ENCODE measurements at places on chromosomes 7 and 10. TPM values are rescaled to one million over a fixed set of nuclear protein-coding genes. Genes with fewer than 3 reads are reported as not detected.

Gene CRYGN
- total RNA-seq = not detected

Gene PIP
- total RNA-seq = not detected

Gene TEX36
- total RNA-seq = not detected

GRCh38 chr10:13299437-13300287, at the start of gene PHYH:
TSS of gene PHYH (minus strand) at chr10:13300064. CDS start at chr10:13300042, 22 bp downstream.
- H3K4me1 ChIP-seq = no peaks in the 10 kb centered on the region
- H3K36me3 ChIP-seq = no peaks in the 10 kb centered on the region
- peak within 1 kb of the TSS; percentile 99 for H3K27ac ChIP-seq
- no peaks in the 10 kb centered on the region for H3K27me3 ChIP-seq

- H3K27me3 ChIP-seq = no peaks in the 10 kb centered on the region
- H3K4me3 ChIP-seq = no peak overlapping the region
- H3K27ac ChIP-seq = no peak overlapping the region
- H3K4me1 ChIP-seq = no peaks in the 10 kb centered on the region
These were observed 157.7 kb downstream of the COBL start for GRCh38 chr7:51158742-51159445.

- no peaks in the 10 kb centered on the region for H3K36me3 ChIP-seq
- H3K27ac ChIP-seq = peak overlapping the region; percentile 85
- DNase-seq = no peak
- H3K4me3 ChIP-seq = no peak overlapping the region
These were observed 136.0 kb downstream of the RAPGEF5 start for GRCh38 chr7:22220941-22221340.

DNA sequence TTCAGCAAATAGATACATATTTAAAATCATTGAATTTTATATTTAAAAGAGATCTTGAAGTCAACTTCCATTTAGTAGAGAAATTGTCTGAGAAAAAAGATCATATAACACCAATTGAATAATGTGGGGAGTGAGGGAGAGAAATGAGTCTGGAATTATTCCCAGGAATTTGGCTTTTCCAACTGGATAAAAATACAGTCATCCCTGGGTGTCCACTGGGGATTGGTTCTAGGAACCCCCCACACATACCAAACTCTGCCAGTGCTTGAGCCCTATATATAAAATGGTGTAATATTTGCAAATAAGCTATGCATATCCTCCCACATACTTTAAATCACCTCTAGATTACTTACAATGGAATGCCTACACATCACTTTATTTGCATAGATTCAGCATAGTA, 162.8 kb upstream of the SEMA3C start:
- no peaks in the 10 kb centered on the region for H3K27me3 ChIP-seq
- DNase-seq = no peak
- no peaks in the 10 kb centered on the region for H3K36me3 ChIP-seq
- H3K4me3 ChIP-seq = no peak overlapping the region

DNA sequence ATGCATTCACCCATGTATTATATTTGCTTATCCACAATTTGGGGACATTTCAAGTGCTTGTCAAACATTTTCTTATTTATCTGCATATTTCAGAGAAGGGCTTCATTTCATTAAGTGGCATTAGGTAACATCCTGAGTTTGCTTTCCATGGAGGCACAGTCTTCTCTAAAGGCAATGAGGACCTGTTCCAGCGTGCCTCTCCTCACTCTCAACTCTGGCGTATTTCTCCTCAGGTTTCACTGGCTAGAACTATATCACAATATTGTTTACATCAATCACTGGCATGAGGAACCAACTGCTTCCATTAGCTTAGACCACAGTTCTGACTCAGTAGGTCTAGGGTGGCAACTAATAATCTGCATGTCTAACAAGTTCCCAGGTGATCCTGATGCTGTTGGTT, 177.2 kb downstream of the TAX1BP1 start:
- DNase-seq = no peak
- peaks cover 11% of the 10 kb centered on the region for H3K4me1 ChIP-seq
- H3K27me3 ChIP-seq = no peaks in the 10 kb centered on the region
- H3K4me3 ChIP-seq = no peak overlapping the region

- peaks cover 2% of the 10 kb centered on the region for H3K4me1 ChIP-seq
- no peaks in the 10 kb centered on the region for H3K36me3 ChIP-seq
- H3K27ac ChIP-seq = no peak overlapping the region
- no peaks in the 10 kb centered on the region for H3K27me3 ChIP-seq
These were observed 41.9 kb upstream of the PDCD4 start for GRCh38 chr10:110829721-110830410.

- H3K36me3 ChIP-seq = no peaks in the 10 kb centered on the region
- H3K4me1 ChIP-seq = no peaks in the 10 kb centered on the region
- H3K4me3 ChIP-seq = no peak overlapping the region
- peaks cover 7% of the 10 kb centered on the region for H3K27me3 ChIP-seq
- H3K27ac ChIP-seq = no peak overlapping the region
- DNase-seq = no peak
These were observed 41.8 kb downstream of the CNNM1 start for GRCh38 chr10:99370993-99371392.

DNA sequence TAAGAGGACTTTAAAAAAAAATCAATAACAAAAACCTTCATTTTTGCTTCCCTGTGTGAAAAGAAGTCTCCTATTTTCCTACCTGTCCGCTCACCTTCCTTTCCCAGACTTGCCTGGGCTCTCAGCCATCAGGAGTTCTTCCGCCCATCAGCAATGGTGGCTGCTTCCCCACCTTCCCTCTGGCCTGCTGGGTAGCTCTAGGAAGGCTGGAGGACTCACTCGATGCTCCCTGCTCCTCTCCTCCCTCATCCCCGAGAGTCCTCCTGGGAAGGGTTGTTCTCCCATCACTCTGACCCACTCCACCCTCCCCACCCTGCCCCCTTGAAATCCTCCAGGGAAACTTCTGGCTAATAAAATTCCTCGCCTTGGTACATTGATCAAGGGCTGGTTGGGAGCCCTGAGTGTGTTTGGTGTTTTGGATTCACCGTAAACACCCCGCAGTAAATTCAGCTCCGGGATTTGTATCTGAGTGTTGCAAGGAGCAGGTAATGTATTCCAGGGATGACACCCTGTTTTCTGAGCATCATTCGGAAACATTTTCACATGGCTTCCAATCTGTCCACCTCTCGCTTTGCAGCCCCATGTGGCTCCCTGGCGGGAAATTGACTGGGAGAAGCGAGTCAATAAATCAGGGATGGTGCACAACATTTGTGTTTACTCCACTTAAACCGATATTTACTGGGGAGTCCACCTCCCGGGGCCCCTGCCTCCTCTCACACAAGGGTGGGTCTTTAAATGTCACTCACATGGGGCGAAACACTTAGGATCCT, 126.4 kb upstream of the SDK1 start:
- H3K4me1 ChIP-seq = no peaks in the 10 kb centered on the region
- H3K27me3 ChIP-seq = no peaks in the 10 kb centered on the region
- no peaks in the 10 kb centered on the region for H3K36me3 ChIP-seq
- no peak for DNase-seq
- no peak overlapping the region for H3K4me3 ChIP-seq

DNA sequence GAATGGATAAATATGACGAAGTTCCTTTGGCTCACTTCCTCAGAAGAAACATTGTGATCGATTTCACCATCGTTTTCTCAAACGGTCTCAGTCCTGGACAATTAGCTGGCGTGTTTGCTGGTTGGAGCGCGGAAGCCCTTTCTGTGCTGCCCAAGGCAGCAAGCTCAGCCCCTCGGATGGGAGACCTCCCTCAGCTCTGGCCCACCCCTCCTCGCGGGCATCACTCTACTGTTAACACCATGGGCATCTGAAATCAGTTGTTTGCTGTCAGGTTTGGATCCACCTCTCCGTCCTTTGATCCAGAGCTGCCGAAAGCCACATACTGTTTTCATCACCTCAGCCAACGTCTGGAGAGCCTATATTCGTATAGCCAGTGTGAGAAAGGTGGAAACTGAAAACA, 68.2 kb downstream of the C10orf143 start:
- no peaks in the 10 kb centered on the region for H3K27me3 ChIP-seq
- H3K4me1 ChIP-seq = no peaks in the 10 kb centered on the region
- no peak overlapping the region for H3K27ac ChIP-seq
- no peak for DNase-seq
- no peak overlapping the region for H3K4me3 ChIP-seq

DNA sequence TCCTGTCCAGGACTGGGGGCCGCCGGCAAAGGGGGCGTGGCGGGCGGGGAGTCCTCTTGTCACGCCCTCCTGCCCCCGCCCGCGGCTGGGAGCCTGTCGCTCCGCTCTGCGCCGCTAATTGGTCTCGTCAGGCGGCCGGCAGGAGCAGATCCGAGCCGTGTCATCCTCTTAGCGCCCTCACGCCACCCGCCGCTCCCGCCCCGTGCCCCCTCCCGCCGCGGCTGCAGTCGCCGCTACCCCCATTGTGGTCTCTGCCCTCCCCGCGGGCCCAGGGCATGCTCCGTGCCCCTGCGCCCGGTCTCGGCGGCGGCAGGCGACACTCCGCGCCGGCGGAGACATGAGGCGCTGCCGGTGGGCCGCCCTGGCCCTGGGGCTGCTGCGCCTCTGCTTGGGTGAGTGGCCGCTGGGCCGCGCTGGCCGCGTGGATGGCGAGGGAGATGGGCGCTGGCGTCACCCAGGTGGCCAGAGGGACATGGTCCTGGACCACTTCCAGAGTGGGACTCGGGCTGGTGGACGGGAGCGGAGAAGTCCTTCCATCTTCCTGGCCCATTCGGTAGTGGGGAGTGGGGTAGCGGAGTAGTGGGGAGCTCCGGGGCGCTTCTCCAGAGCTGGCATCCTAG, at the start of gene CDHR1:
CDHR1 (plus strand) TSS at position 114 of the 620 bp plus-strand sequence; CDS start at position 338, 224 bp downstream.
- peaks cover 10% of the 10 kb centered on the region for H3K4me1 ChIP-seq
- no peaks in the 10 kb centered on the region for H3K27me3 ChIP-seq
- H3K4me3 ChIP-seq = peak within 1 kb of the TSS; percentile 25

Measured in tibial nerve (tissue), 4 donors.